AG09309 (cell line): ENCODE measurements at places on chromosomes 11 and 22.

GRCh38 chr11:134760299-134760698 is 348.3 kb upstream of the B3GAT1 start:
- no peak for DNase-seq

GRCh38 chr11:690738-691633 is 4.0 kb downstream of the DEAF1 start:
- no peak for DNase-seq

DNA sequence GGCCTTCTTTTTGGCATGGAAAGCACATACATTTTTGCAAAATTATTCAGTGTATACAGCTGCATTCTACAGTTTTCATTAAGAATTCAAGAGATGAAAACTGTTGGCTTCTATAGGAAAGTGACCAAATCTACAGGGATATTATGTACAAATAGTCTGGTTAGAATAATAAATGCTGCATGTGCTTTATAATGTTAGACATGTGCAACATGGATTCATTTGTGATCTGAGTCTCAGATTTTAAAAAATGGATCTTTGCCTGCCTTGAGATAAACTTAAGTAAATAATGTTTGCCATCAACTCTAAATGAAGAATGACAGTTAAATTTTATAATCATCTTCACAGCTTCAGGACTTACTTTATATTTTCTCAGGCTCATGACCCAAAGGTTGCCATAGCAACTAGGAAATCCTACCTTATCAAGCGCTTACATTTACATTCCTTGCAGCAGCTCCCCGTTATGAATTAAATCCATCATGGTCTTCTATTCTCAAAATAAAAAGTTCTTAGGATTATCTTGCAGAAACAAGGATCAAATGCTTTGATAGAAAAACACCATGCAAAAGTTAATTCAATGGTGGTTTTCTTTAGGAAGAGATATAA is 200.2 kb downstream of the CADM1 start:
- no peak for DNase-seq

DNA sequence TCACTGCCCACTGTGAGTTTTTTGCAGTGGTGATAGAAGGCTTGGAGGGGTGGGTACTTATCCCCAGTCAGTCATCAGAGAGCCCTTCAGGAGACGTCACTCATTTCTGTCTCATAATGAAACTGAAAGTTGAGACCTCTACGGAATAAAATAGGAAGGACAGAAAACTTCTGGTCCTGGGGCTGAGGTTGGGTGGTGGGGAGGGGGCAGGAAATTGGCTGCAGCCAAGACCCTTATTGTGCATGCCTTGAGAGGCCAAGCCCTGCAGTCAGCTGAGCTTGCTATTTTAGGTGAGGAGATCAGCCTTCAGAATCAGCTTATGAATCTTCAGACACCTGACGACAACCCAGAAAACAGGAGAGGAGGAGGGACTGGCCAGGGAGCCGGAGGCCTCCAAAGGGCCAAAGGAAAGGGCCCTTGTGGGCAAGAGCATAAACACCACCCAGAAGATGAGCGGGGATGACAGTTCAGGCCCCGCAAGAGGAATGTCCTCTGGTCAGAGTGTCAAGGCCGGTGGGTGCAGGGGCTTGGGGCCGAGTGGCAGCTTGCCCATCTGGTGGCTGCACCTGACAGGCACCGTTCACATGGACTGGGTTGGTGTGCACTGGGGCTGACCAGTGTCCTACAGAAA is 17.9 kb upstream of the ADA2 start:
- no peak for DNase-seq

- DNase-seq: no peak
Measured at GRCh38 chr11:102552020-102552419, 21.5 kb upstream of the MMP7 start.

GRCh38 chr11:15607361-15608036 is 492.8 kb downstream of the INSC start:
- no peak for DNase-seq
